Calu3 (cell line): ENCODE measurements at places on chromosomes 16 and 17. TPM values are rescaled to one million over a fixed set of nuclear protein-coding genes. Genes with fewer than 3 reads are reported as not detected.
A peak's percentile ranks its signal among the peaks of the same experiment; 100 is the strongest.

- no peak overlapping the region for H3K4me3 ChIP-seq
- H3K27me3 ChIP-seq: no peaks in the 10 kb centered on the region
- no peak for DNase-seq
- H3K36me3 ChIP-seq: peaks cover 31% of the 10 kb centered on the region
- peaks cover 16% of the 10 kb centered on the region for H3K4me1 ChIP-seq
Measured at GRCh38 chr16:84759061-84759460, 59.3 kb downstream of the USP10 start.

Gene VPS35L
- total RNA-seq: 14.2 and 25.4 TPM in 2 replicates

DNA sequence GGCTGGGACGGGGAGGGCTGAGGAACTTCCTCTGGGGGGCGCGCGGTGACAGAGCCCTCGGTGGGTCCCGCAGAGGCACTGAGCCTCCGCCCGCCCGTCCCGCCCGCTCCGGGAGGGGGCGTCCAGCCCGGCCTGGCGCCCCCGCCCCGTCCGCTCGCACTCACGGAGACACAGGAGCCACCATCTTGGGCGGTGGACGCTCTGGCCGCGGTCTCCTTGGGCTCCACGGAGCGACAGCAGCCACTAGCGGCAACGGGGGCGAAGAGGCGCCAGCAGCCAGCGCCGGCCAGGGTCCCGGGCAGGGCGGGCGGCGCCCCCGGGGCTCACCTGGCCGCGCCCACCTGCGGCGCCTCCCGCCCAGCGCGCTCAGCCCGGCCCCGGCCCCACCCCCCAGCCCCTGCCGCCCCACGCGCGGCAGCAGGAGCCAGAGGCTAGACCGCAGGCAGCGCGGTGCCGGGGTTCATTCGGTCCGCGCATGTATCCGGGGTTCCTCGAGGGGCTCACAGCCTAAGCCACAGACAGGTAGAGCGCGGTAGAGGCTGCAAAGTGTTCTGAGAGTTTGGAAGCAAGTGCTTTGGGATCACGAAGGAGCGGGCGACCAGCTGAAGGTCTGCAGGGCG, at the start of gene C17orf113:
C17orf113 (minus strand) TSS at position 209 of the 620 bp plus-strand sequence. CDS start 7,225 bp downstream, outside the sequence.
- H3K4me3 ChIP-seq: peak within 1 kb of the TSS; percentile 76
- peaks cover 7% of the 10 kb centered on the region for H3K4me1 ChIP-seq
- peaks cover 44% of the 10 kb centered on the region for H3K27me3 ChIP-seq
- peaks cover 14% of the 10 kb centered on the region for H3K36me3 ChIP-seq

Gene CDH1
- 328 and 421 TPM in 2 replicates for total RNA-seq

- peaks cover 10% of the 10 kb centered on the region for H3K36me3 ChIP-seq
- no peak for DNase-seq
- no peak overlapping the region for H3K4me3 ChIP-seq
Measured at GRCh38 chr17:49580055-49580721, 4.5 kb downstream of the NXPH3 start.

Gene TSC2
- total RNA-seq: 170 and 194 TPM in 2 replicates

DNA sequence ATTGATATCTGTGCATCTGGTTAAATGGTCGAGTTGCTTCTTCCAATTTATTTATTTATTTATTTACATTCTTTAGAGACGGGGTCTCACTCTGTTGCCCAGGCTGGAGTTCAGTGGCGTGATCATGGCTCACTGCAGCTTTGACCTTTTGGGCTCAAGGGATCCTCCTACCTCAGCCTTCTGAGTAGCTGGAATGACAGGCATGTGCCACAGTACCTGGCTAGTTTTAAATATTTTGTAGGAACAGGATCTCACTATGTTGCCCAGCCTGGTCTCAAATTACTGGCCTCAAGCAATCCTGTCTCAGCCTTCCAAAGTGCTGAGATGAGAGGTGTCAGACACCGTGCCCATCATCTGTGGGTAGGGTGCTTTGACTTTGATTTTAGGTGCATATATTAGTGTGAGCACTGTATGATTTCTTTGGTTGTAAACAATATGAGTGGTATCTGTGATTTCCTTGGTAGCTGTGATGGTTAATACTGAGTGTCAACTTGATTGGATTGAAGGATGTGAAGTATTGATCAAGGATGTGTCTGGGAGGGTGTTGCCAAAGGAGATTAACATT, 90.2 kb downstream of the BCAS3 start:
- no peak overlapping the region for H3K4me3 ChIP-seq
- DNase-seq: no peak
- no peaks in the 10 kb centered on the region for H3K36me3 ChIP-seq
- H3K27ac ChIP-seq: no peak overlapping the region

DNA sequence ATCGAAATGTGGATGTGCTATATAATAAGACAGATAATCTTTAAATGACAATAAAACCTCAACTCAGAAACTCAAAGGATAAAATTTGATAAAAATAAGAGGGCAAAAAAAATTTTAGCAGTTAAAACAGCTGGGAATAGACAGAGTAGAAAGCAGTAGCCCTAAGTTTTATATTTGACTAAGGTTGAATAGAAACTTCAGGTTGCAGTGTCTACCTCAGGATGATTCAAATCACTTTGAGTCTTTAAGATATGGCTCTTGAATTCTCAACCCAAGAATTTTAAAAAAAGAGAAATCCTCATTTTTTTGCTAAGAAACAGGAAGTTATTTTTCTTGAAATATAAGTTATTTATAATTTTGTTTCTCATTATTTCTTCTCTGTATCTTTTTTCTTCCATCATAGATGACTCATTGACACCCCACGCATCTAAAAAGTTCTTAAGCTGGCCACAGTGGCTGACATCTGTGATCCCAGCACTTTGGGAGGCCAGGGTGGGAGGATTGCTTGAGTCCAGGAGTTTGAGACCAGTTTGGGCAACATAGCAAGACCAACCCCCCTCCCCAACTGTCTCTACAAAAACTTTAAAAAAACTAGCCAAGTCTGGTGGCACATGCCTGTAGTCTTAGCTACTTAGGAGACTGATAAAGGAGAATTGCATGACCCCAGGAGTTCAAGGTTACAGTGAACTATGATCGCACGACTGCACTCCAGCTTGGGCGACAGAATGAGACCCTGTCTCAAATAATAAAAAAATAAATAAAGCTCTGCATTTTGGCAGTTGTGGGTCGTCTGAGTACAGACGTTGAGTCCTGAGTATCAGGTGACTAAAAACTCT, 23.9 kb downstream of the NFAT5 start:
- peaks cover 16% of the 10 kb centered on the region for H3K4me1 ChIP-seq
- H3K27me3 ChIP-seq: no peaks in the 10 kb centered on the region
- no peak overlapping the region for H3K27ac ChIP-seq
- no peak overlapping the region for H3K4me3 ChIP-seq

DNA sequence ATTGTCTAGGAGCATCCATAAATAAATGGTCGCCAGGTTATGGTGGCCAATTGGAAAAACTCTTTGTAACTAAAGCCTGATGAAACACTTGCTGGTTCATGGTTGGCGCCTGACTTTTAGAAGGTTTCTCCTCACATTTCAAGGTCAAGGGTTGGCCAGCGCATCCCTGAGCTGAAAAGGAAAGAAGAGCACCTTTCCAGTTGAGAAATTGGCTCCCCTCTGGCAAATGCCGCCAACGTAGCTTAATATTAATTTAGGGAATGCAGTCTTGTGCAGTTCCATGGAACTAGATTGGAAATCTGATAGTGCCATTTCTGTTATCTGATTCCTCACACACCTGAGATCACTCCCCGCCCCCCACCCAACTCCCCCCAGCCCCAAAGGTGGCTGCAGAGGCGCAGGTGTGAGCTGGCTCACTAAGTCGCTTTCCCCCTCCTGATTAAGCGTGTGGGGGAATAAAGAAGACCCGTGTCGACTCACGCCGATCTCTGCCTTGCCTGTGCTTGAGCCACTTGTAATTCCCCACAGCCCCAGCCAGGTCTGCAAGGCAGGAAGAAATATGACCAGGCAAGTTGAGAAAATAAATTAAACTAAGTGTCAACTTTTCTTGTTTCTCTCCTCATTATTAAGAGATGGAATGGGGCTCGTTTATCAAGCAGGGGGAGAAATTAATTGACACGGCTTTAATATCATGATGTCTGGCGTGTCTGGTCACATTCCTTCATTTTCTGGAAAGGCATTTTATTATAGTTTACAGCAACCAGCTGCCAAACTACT, 157.7 kb downstream of the CCDC182 start:
- no peak overlapping the region for H3K4me3 ChIP-seq
- no peak for DNase-seq
- no peak overlapping the region for H3K27ac ChIP-seq
- H3K27me3 ChIP-seq: no peaks in the 10 kb centered on the region
- H3K36me3 ChIP-seq: no peaks in the 10 kb centered on the region

- DNase-seq: no peak
- H3K36me3 ChIP-seq: peaks cover 16% of the 10 kb centered on the region
- no peaks in the 10 kb centered on the region for H3K4me1 ChIP-seq
- no peaks in the 10 kb centered on the region for H3K27me3 ChIP-seq
- H3K4me3 ChIP-seq: peak overlapping the region; percentile 96
- H3K27ac ChIP-seq: peak overlapping the region; percentile 89
Measured at GRCh38 chr16:58393138-58393504, 850 bp downstream of the GINS3 start.

GRCh38 chr17:45958994-45959665, 39.9 kb upstream of the STH start:
- H3K4me3 ChIP-seq: no peak overlapping the region
- H3K27ac ChIP-seq: no peak overlapping the region
- H3K4me1 ChIP-seq: peaks cover 8% of the 10 kb centered on the region

- no peak for DNase-seq
- H3K4me3 ChIP-seq: no peak overlapping the region
- H3K27ac ChIP-seq: no peak overlapping the region
- H3K4me1 ChIP-seq: no peaks in the 10 kb centered on the region
- no peaks in the 10 kb centered on the region for H3K36me3 ChIP-seq
Measured at GRCh38 chr17:61237275-61237674, 162.4 kb upstream of the TBX2 start.

- H3K4me3 ChIP-seq: no peak overlapping the region
- no peak overlapping the region for H3K27ac ChIP-seq
- DNase-seq: no peak
- peaks cover 25% of the 10 kb centered on the region for H3K36me3 ChIP-seq
Measured at GRCh38 chr16:53309457-53309856, 124.8 kb upstream of the RBL2 start.

DNA sequence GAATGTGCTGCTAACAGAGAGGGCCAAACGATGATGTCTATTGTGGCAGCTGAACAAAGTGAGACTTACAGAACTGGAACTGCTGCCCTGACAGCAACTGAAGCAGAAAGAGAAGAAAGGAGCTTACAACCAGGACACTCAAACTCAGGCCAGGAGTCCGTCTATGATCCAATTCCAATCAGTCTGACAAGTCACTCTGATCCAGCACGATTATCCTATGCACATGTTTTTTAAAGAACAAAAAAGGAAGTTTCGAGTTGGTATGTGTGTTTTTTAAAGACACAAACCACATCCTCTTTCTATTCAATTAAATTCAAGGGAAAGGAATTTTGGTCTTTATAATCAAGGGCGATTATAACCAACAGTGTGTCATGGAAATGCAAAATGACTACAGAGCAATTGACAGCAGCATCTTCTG, 42.4 kb upstream of the MTMR4 start:
- no peak overlapping the region for H3K27ac ChIP-seq
- no peak for DNase-seq
- H3K36me3 ChIP-seq: no peaks in the 10 kb centered on the region

DNA sequence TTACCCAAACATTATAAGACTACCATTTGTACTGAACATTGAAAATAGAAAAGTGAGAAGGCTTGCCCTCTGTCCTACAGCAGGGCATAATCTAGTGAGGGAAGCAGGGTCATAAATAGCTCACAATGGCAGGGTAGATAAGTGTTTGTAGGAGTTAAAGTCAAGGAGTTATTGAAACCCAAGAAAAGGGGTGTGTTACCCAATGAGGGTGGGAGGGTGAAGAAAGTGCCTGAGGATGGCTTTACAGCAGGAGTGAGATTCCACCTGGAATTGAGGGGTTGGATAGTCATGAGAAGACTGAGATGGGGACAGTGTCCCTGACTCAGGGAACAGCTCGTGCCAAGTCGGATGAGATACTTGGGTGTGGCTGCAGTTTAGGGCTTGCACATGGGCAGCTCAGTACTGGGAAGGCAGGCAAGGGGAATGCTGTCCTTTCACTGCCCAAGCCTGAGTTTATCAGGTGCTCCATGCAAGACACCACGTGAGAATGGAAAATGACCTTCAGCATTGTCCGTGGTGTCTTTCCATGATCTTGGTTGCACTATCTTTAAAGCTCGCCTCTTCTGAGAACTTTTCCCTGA, 393.2 kb upstream of the MAF start:
- H3K27ac ChIP-seq: no peak overlapping the region
- H3K4me1 ChIP-seq: no peaks in the 10 kb centered on the region
- no peak for DNase-seq
- H3K36me3 ChIP-seq: no peaks in the 10 kb centered on the region

GRCh38 chr17:41111151-41111885, 6.1 kb downstream of the KRTAP4-9 start:
- no peaks in the 10 kb centered on the region for H3K36me3 ChIP-seq
- no peak overlapping the region for H3K27ac ChIP-seq
- DNase-seq: no peak
- no peak overlapping the region for H3K4me3 ChIP-seq

DNA sequence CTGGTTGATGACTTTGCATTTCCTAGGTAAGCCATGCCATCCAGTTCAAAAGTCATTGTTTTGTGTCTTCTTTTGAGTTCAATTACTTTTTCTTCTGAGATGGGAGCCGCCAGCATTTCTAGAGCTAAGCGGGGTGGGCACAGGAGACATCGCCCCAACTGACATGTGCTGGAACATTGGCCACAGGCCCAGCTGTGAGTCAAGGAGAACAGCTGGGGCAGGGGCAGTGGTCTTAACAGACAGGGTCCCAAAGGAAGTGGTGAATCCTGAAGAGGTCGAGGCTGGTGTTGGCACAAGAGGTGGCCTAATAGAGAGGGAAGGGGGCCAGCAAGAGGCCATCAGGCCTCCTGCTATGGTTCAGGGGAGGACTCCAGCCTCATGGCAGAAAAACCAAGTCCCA, 17.1 kb downstream of the RAB11FIP4 start:
- no peak for DNase-seq
- H3K27ac ChIP-seq: no peak overlapping the region
- peaks cover 70% of the 10 kb centered on the region for H3K27me3 ChIP-seq
- H3K4me3 ChIP-seq: no peak overlapping the region
- H3K36me3 ChIP-seq: no peaks in the 10 kb centered on the region

Gene CNTNAP1
- total RNA-seq: 1.2 and 1.3 TPM in 2 replicates

DNA sequence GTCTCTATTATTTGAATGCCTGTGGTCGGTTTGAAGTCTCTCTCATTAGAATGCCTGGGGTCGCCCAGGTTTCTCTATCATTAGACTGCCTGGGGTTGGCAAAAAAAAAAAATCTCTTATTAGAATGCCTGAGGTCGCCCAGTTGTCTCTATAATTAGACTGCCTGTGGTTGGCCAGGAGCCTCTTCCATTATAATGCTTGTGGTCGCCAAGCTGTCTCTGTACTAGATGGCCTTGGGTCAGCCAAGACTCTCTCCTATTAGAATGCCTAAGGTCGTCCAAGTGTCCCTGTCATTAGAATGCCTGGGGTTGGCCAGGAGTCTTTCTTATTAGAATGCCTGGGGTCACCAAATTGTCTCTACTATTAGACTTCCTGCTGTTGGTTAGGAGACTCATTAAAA, 2228.4 kb downstream of the TP53TG3F start:
- H3K27ac ChIP-seq: no peak overlapping the region
- H3K4me1 ChIP-seq: no peaks in the 10 kb centered on the region
- no peak overlapping the region for H3K4me3 ChIP-seq
- DNase-seq: no peak

Gene ENO3
- 12.3 and 12.9 TPM in 2 replicates for total RNA-seq

- peaks cover 88% of the 10 kb centered on the region for H3K27me3 ChIP-seq
- no peak for DNase-seq
- H3K4me1 ChIP-seq: no peaks in the 10 kb centered on the region
- H3K4me3 ChIP-seq: no peak overlapping the region
- no peaks in the 10 kb centered on the region for H3K36me3 ChIP-seq
- H3K27ac ChIP-seq: no peak overlapping the region
Measured at GRCh38 chr17:33080091-33080490, 88.4 kb downstream of the SPACA3 start.

Gene C1QTNF8
- total RNA-seq: not detected in 2 replicates
